H7 (cell line): ENCODE measurements at places on chromosomes 16 and 17. TPM values are rescaled to one million over a fixed set of nuclear protein-coding genes. Genes with fewer than 3 reads are reported as not detected.

The DNAH2 gene
- 0.11 and 0.24 TPM in 2 replicates for total RNA-seq

DNA sequence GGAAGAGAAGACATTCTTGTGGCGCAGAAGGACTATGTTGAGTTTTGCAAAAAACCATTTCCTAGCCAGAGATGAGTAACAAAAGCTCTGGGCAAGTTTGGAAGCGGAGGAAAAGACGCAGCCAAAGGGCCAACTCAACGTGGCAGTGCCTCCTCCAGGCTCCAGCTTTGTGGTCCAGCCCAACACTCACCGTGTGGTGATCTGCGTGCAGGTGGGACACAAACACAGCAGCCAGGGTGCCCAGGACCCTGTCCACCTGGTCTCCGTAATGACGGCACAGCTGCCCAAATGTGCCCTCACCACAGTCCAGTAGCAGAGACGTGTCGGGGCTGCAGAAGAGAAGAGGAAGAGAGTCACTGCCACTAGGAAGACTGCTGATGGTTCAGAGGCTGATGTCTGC lies 21.5 kb downstream of the ELAC2 start:
- DNase-seq, result peak; percentile 12

- peak; percentile 54 for DNase-seq
Measured at GRCh38 chr16:81798311-81799137, 19.4 kb downstream of the PLCG2 start.

DNA sequence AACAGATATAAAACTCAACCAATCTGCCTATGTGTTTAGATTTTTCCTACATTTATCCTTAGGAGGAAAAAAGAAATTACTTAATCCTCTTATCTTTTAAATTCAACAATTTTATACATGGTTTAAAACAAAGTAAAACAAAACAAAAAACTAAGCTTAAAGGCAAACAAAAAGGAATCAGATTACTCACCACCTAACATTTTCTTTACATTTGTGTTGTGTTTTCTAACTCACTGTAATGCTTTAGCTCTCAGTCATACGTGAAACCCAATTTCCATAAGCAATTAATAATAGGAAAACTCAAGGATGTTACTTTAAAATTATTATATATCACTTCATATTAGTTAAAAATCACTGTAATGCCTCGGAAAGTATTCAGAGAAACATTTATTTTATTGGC lies 6.7 kb upstream of the IRX5 start:
- DNase-seq, result no peak

GRCh38 chr16:71365021-71365420 lies 6.5 kb downstream of the CALB2 start:
- DNase-seq, result no peak
